ENCODE measurements at places on chromosomes 13 and 19.

DNA sequence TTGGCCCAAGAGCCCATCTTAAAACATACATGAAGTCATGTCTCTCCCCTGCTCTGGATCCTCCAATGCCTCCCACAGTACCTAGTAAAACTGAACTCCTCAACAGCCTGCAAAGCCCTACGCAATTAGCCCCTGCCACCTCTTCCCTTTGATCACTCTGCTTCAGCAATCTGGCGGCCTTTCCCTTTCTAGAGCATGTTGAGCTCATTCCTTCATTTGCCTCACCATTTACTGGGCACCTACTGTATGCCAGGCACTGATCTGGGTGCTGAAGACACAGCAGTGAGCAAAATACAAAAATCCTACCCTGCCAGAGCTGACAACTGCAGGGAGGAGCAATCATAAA, 2.9 kb downstream of the KEAP1 start:
- DNase-seq: no peak

DNA sequence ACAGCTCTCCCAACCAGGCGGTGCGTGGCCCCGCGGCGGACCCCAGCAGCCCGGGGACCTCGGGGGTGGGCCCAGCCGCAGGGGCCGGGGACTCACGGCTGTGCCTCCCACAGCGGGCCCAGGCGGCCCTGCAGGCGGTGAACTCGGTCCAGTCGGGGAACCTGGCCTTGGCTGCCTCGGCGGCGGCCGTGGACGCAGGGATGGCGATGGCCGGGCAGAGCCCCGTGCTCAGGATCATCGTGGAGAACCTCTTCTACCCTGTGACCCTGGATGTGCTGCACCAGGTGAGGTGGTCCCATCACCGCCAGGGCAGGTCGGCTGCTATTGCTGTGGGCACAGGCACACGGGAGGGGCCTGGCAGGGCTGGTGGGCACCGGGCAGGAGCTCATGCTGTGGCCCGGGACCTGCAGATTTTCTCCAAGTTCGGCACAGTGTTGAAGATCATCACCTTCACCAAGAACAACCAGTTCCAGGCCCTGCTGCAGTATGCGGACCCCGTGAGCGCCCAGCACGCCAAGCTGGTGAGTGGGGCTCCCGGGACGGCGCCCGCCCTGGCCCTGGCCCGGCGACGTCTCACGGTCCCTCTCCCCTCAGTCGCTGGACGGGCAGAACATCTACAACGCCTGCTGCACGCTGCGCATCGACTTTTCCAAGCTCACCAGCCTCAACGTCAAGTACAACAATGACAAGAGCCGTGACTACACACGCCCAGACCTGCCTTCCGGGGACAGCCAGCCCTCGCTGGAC, 7.3 kb downstream of the PTBP1 start:
- no peak for DNase-seq

- DNase-seq: no peak
Observed at GRCh38 chr13:104198801-104199200, 1132.6 kb upstream of the SLC10A2 start.

GRCh38 chr13:102707467-102707866, 12.6 kb upstream of the METTL21C start:
- DNase-seq: no peak

DNA sequence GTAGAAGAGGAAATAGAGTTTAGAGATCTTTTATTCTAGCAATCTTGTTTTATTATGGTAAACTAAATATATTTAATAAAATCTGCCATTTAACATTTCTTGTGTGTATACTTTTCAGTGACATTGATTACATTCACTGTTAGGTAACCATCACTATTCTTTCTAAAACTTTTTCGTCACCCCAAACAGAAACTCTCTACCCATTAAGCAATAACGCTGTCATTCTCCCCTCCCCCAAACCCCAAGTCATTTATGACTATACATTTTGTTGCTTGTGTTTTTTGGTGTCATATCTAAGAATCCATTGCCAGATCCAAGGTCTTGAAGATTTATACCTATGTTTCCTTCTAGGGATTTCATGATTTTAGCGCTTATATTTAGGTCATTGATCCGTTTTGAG, 10.6 kb downstream of the URI1 start:
- DNase-seq: no peak

- DNase-seq: no peak
Observed at GRCh38 chr13:97285221-97285955, 63.3 kb downstream of the MBNL2 start.

DNA sequence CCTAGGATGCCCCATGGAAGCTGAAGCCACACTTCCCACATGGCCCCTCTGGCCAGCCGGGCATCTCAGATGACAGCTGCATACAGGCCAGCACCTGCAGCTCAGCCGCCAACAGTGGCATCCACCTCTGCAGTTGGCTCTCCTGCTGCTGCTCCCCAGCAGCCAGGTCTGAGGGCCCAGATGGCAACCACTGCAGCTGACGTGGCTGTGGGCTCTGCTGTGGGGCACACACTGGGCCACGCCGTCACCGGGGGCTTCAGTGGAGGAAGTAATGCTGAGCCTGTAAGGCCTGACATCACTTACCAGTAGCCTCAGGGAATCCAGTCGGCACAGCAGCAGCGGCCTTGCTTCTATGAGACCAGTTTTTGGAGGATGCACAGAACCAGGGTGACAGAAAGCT, 45.3 kb upstream of the LSM14A start:
- no peak for DNase-seq

- no peak for DNase-seq
Observed at GRCh38 chr13:103303078-103303651, 236.9 kb upstream of the SLC10A2 start.

GRCh38 chr13:37118016-37118415, 12.6 kb upstream of the CSNK1A1L start:
- no peak for DNase-seq

GRCh38 chr19:12194827-12195731, 32.2 kb downstream of the ZNF136 start:
- peak; percentile 67 for DNase-seq

DNA sequence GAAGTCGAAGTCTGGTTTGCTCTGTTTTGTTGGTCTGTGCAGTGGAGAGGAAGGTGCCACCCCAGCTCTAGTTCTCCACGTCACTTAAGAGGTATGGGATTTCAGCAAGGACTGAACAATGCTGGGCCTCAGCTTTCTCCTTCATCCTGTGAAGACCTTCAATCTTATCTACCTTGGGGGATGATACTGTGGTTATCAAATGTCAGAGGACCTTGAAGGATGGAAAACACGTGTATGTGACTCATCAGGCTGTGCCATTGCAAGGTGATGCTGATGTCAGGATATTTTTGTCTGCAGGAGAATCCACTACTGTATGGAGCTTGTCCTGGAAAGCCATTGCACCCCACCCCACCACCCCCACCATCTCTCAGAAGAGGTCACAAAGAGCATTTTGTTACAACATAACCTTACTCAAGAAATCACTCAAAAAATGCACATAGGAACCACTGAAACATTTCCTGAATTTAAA, 81.4 kb upstream of the UQCRFS1 start:
- no peak for DNase-seq

DNA sequence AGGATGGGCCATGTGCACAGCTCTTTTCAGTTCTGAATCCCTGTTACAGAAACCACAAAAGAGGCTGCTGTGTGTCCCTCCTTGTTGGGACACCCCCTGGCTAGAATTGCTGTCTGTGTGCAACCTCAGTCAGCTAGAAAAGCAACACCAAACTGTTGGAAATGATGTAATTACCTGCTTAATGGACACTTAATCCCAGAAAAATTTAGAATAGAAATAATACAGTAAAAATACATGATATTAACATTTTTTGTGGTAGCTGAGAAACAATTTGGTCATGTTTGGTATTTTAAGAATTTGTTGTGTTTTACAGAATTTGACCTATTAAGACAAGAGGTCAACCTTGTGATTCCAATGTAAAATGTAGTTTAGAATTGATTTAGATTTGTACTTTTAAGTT, 46.8 kb downstream of the FAM124A start:
- DNase-seq: no peak

GRCh38 chr13:51797664-51798488, 6.1 kb downstream of the DHRS12 start:
- DNase-seq: peak; percentile 46

GRCh38 chr13:36337938-36338641, 8.1 kb downstream of the SPART start:
- no peak for DNase-seq

DNA sequence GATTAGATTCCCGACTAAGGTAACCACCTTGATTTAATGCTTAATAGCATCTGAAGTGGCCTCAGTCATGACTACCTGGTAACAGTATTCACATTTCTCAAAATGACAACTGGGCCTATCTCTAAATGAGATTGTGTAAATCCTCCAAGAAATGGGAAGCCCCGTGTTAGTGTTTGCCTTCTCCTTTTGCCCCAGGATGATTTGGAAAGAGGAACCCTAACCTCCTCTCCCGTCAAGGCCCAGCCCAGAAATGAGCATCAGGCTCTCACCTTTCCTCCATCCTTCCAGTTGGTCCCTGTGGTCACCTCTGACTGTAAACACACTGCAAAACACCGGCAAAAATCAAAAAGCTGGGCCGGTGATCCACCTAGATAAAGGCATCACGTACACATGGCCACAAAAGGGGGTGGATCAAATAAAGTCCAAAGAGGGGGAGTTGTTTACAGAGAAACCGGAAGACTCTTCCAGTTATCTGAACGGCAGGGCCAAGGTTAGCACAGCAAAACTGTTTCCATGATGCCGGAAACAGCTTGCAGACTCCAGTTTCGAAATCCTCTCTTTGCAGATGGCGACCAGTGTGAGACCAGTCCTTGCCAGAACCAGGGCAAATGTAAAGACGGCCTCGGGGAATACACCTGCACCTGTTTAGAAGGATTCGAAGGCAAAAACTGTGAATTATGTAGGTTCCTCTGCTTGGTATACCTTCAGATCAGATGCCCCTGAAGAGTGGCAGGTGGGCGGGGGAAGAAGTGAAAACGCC, 16.4 kb downstream of the F10 start:
- DNase-seq: no peak

DNA sequence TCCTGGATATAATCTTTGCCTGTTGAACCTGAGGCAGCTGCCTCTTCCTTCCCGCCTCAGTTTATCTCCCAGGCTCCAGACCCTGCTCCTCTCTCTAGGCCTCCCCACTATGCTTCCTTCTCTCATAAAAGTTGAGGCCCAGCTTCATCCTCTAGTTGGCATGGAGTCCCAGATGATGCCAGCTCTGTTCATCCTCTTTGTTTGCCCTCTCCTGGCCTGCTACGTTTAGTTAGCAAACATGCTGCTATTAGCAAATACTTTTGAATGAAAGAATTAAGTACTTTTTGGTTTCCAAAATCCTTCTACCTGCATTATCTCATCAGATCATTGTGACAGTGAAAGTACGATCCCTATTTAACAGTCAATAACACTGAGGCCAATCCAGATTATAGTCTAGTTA, 472.5 kb downstream of the COG6 start:
- no peak for DNase-seq

DNA sequence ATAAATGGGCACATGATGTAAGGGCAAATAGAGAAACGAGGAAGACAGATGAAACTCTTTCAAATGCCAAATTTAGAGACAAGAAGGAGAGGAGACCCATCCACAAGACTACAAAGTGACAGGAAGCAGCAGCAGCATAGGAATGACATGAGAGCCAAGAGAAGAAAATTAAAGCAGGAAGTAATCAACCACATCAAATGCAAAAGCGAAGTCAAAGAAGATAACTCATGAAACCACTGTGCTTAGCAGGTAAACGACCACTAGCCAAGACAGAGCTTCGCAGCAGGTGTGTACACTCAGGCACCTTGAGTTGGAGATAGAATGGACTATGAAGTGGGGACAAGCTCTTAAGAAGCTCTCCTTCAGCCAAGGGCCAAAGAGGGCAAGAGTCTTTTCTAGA, 64.1 kb downstream of the KLF12 start:
- DNase-seq: no peak

DNA sequence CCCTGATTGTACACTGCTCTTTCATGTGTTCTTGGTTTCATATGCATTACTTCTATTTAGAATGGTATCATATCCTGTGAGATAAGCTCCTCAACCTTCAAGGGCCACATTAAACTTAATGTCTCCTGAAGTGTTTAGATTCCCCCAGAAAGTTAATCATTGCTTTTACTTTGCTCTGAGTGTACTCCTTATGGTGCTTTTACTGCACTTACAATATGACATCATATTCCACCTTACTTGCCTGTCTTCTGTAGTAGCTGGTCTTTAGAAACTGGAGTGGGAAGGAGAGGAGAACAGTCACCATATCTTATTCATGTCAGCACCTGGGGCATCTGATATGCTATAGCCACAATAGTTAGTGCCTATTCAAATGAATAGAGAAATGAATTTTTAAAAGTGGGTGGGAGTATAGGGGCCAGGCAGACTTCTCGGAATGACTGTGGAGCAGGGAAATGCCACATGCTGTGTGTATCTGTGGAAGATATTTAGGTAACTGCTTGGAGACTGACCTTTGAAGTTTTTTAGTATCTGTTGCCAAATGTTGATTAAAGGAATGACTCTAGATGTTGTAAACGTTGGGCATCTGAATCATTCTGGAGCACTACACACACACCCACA, 40.2 kb downstream of the SLAIN1 start:
- no peak for DNase-seq

DNA sequence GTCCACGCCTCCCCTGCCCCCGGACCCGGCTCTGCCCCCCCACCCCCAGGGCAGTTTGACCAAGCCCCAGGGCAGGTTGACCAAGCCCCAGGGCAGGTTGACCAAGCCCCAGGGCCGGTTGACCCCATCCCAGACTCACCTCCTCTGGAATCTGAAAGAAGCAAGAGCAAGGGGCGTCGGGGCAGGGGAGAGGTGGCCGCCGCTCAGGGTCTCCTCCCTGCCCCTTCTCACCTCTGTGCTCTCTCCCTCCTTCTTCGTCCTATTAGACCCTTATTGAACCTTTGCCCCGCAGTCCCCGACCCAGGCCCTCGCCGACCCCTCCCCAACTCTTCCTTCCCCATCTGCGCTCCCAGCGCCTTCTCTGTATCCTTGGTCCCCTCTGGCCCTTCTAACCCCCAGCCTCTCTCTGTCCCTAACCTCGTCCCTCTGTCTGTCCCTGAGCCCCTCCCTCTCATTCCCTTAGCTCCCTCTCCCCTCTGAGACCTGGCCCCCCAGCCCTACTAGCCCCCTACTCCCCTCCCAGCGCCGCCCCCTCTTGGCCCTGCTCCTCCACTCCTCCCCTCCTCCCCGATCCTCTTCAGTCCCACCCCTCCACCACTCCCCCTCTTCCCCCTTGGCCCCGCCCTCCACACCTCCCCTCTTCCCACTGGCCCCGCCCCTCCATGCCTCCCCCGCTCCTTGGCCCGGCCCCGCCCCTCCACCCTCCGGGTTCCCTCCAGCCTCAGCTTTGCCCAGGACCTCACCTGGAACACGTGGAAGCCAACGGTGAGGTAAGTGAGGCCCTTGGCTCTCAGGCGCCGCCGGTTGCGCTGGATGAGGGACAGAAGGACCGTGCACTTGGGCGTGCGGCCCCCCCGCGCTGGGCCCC, 7.6 kb downstream of the CAPN12 start:
- peak; percentile 48 for DNase-seq

DNA sequence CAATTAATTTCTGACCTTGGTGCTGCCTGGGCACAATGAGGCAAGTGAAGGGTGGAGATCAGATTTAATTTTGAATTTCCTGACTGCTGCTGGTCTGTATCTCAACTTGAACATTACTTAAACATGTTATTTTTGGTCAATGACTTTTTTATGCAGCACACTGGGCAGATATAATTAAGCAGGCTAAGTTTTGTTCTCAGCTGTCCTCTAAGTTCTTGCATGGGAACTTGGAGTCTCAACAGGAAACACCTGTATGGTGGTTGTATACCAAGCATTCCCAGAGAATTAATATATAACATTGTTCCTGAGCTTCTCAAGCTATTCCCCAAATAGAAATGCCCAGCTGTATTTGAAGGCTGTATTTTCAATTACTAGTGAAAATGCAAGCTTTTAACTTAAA, 113.5 kb upstream of the EDNRB start:
- no peak for DNase-seq

GRCh38 chr13:51625555-51626345, 41.5 kb downstream of the WDFY2 start:
- no peak for DNase-seq

Data from activated CD4-positive, alpha-beta T cell treated with anti-CD3 and anti-CD28 coated beads for 1 hour (primary cell).